ENCODE measurements at places on chromosomes 3 and 15. TPM values are rescaled to one million over a fixed set of nuclear protein-coding genes. Genes with fewer than 3 reads are reported as not detected.

SENP5 gene
- 18.9 TPM for total RNA-seq

EPHA3 gene
- 0.81 TPM for total RNA-seq

FANCD2OS gene
- total RNA-seq: not detected

SV2B gene
- not detected for total RNA-seq

CCDC54 gene
- total RNA-seq: not detected

C3orf85 gene
- not detected for total RNA-seq

FBXL2 gene
- total RNA-seq: 10.4 TPM

CHP1 gene
- total RNA-seq: 182 TPM

GTPBP8 gene
- 44.5 TPM for total RNA-seq

COL6A6 gene
- total RNA-seq: under 0.01 TPM

CHRNA7 gene
- 1.4 TPM for total RNA-seq

CP gene
- total RNA-seq: not detected

DUOX2 gene
- total RNA-seq: not detected

WDR5B gene
- total RNA-seq: 3.3 TPM

CFAP92 gene
- not detected for total RNA-seq

HPS3 gene
- total RNA-seq: 19.4 TPM

CASR gene
- total RNA-seq: not detected

TIMP4 gene
- total RNA-seq: 4.4 TPM

FANCD2 gene
- total RNA-seq: 33.1 TPM

ANKDD1A gene
- total RNA-seq: 0.76 TPM

ANXA2 gene
- total RNA-seq: 3,105 TPM

CPLX3 gene
- not detected for total RNA-seq

SKOR1 gene
- total RNA-seq: 0.25 TPM

MEX3B gene
- 11.2 TPM for total RNA-seq

SMCO1 gene
- not detected for total RNA-seq

ANKRD34C gene
- not detected for total RNA-seq

TMEM212 gene
- not detected for total RNA-seq

MEIS2 gene
- total RNA-seq: 58.3 TPM

AADAC gene
- not detected for total RNA-seq

HESX1 gene
- total RNA-seq: 2.6 TPM

SNURF gene
- total RNA-seq: 3.8 TPM

RLBP1 gene
- total RNA-seq: not detected

COMMD2 gene
- total RNA-seq: 21.4 TPM

WDR93 gene
- total RNA-seq: 0.25 TPM

AMIGO3 gene
- 1.4 TPM for total RNA-seq

ADAMTS7 gene
- total RNA-seq: 56.5 TPM

DNAH12 gene
- total RNA-seq: not detected

ZNF501 gene
- total RNA-seq: 2.4 TPM

CSTA gene
- not detected for total RNA-seq

MESP1 gene
- 1.8 TPM for total RNA-seq

DPH3 gene
- total RNA-seq: 12.4 TPM

NR1I2 gene
- under 0.01 TPM for total RNA-seq

SOX14 gene
- not detected for total RNA-seq

ATP13A5 gene
- total RNA-seq: not detected

NUP210 gene
- 31.4 TPM for total RNA-seq

ALDH1L1 gene
- 0.25 TPM for total RNA-seq

TLR9 gene
- not detected for total RNA-seq

EIF4A2 gene
- total RNA-seq: 110 TPM

ST6GAL1 gene
- total RNA-seq: 22.7 TPM

ZPLD1 gene
- total RNA-seq: 1.1 TPM

PROK2 gene
- total RNA-seq: not detected

NEK10 gene
- total RNA-seq: under 0.01 TPM

IL16 gene
- not detected for total RNA-seq

Measured in mesangial cell (primary cell).